ENCODE measurements at places on chromosomes 4 and X.

GRCh38 chrX:153903991-153904957, at the start of gene AVPR2:
AVPR2 (plus strand) TSS chrX:153904673; CDS start chrX:153905146, 473 bp downstream.
- DNase-seq, result no peak

GRCh38 chr4:140971077-140971792, 162.0 kb downstream of the RNF150 start:
- no peak for DNase-seq

- DNase-seq, result no peak
Measured at GRCh38 chr4:126869967-126870366, 762.8 kb upstream of the INTU start.

DNA sequence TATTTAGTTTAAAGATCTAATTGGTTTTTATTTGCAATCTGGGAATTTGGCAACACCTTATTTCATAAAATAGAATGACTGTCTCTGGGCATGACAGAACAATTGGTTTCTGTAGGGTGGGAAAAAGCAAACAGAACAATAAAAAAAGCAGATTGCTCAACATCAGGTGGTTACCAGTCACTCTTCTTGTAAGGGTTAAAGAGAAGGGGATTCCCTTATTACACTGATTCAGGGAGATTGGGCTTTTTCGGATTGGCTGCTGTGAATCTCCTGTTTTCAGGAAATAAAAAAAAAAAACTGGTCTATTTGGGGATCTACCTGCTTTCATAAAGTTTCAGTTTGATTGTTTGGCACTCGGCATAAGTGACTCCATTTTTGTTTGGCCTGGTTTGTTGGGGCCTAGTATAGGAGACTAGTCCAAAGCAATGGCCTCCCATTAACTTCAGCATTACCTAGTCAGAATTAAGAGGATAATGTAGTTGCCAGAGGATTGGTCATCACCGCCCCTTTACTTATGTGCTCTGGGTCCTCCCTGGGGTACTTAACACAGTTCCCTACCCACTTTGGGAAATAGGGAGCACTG, 380.5 kb downstream of the IDS start:
- DNase-seq, result no peak

DNA sequence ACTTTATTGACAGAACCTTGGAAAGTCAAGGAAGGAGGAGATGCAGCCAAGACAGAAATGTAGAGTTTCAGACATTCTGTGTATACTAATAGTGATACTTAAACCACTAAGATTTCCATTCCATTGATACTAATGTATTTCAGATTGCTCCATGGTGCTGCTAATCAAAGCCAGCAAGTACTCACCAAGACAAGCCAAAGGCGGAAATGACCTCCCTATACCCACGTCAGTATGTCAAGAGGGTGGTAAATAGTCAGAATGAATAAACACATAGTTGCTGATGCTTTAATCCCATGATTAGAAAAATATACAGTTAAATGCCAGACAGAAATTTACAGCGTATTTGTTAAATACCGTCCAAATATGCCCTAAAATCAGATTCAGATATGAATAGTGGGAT, 417.8 kb upstream of the INTU start:
- no peak for DNase-seq

DNA sequence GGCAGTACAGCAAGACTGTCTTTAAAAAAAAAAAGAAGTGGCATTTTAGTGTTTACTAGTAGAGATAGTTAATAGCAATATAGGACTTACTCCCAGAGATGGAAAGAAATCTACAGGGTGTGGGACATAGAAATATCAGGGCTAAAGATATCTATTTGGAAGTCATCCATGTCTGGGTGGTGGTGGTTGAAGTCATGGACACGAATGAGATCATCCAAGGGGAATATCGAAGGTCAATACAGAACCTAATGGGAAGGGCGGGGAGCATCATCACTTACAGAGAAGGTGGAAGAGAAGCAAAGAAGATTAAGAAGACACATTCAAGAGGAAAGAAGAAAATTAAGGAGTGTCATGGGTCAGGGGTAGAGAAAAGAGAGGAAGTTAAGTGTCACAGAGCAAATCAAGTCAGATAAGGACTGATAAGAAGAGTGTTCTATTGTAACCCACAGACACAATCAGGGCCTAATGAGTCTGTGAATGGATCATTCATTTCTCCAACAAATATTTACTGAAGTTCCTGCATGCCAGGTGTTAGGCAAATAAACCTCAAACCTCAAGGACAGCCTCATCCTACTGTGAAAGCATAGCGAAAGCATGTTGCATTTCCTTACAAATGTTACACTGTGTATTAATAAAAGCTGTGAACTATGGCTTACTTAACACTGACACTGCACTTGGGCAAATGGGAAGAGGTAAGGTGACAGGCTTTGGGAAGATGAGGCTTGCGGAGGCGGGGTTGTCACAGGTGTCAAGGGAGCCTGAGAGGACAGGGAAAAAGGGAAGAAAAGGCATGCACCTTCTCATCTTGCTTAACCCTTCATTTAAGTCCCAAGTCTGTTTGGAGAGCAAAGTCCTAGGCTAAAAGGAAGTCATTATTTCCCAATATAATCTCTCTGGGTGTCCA, 65.3 kb downstream of the ELOVL6 start:
- no peak for DNase-seq

DNA sequence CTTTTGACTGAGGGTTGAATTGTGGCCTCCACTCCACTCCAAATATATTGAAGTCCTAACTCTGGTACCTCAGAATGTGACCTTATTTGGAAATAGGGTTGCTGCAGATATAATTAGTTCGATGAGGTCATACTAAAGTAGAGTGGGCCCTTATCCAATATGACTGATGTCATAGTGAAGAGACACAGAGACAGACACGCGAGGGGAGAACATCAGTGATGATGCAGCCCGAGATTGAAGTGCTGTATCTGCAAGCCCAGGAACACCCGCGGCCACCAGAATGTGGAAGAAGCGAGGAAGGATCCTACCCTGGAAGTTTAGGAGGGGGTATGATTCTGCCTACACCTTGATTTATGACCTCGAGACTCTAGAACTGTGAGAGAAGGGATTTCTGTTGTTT, 279.0 kb downstream of the ANKRD50 start:
- no peak for DNase-seq

DNA sequence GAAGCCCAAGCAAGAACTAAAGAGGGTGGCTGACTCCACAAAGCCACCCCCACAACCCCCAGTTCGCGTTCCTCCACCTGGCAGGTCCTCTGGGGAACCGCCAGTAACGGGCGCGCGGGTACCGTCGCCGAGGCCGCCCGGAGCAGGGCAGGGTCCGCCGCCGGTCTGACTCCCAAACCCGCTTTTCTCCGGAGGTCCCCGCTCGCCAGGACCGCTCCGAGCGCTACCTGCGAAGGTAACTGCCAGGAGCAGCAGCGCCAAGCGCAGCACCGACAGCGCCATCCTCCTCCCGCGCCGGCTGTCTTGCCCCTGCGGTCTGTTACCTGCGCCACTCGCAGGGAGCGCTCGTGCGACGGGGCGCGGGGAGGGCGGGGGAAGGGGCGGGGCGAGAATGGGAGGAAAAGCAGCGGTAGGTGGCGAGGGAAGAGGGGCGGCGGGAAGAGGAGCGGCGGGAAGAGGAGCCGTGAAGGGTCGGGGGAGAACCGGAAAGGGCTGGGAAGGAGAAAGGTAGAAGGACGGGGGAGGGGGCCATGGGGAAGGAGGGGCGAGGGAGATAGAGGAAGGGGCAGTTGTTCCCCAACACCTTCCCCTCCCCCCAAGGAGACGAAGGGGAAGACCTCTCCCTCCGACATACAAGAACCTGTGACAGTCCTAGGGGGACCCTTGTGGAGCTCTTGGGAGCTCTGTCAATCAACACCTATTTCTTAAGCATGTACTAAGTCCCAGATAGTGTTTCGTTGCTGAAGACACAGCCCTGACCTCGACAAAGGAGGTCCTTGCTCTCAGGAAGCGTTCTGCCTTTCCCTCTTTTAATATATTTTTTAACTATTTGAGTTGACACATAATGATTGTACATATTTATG, at the start of gene SPINK2:
SPINK2 (minus strand) TSS at position 321 of the 863 bp plus-strand sequence; CDS start at position 282, 39 bp downstream.
- DNase-seq, result peak; percentile 21

DNA sequence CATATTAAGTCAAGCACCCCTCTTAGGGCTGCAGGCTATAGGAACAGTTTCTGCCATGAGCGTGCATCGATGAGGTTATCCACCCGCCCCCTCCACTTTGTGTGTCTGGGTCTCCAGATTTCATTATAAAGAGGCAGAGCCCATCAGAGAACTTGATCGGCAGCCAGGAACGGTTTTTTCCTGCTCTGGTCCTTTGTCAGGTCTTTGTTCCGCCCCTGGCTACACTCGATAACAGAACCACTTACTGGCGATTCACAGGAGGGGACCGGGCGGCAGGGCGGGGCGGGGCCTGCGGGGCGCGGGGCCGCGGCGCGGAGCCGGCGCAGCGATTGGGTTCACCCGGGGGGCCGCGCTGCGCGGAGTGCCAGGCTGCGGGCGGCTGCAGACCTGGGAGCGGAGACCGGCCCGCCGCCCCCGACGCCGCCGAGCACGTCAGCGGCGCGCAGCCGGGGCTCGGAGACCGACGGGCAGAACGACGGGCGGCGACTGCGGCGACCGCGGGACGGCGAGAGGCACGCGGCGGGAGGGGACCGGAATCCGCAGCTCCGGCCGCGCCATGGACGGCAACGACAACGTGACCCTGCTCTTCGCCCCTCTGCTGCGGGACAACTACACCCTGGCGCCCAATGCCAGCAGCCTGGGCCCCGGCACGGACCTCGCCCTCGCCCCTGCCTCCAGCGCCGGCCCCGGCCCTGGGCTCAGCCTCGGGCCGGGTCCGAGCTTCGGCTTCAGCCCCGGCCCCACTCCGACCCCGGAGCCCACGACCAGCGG, at the start of gene SLC10A4:
SLC10A4 (plus strand) TSS at position 338 of the 771 bp plus-strand sequence; CDS start at position 557, 219 bp downstream.
- DNase-seq, result no peak

- no peak for DNase-seq
Measured at GRCh38 chr4:126361287-126361686, 1046.5 kb downstream of the FAT4 start.

DNA sequence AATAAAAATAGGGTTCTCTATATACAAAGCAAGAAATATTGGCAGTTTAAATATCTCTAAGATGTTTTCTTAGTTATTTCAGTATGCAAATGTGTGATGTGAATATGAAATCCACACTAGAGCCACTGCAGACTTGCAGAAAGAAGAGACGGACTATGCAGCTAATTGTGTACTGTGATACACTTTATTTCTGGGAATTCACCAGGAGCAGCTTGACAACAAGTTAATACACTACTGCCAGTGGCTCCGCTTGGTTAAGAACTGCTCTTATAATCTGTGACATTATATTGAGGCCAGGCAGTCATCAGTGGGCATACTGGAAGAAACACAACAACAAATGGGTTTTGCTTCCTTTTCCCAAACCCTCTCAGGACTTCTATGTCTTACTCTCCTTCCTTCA, 172.0 kb downstream of the FBXW7 start:
- no peak for DNase-seq

DNA sequence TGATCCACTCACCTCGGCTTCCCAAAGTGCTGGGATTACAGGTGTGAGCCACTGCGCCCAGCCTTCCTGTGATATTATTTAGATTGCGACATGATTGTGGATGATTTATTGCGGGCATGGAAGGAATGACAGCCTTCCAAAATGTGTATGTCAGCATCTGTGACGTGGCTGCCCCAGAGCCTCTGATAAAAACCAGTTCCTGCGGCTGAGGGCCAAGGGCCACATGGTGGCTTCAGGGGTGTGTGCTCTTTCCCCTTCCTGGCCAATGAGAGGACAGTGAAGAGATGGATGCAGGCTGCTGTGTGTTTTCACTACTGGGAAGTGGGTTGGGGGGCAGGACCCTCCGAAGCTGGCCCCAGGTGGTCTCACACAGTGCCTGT, 57.4 kb upstream of the HGFAC start:
- no peak for DNase-seq
